Mucosa of descending colon (tissue), 3 donors: ENCODE measurements at places on chromosomes 16 and 17. TPM values are rescaled to one million over a fixed set of nuclear protein-coding genes. Genes with fewer than 3 reads are reported as not detected.
A peak's percentile ranks its signal among the peaks of the same experiment; 100 is the strongest.

DNA sequence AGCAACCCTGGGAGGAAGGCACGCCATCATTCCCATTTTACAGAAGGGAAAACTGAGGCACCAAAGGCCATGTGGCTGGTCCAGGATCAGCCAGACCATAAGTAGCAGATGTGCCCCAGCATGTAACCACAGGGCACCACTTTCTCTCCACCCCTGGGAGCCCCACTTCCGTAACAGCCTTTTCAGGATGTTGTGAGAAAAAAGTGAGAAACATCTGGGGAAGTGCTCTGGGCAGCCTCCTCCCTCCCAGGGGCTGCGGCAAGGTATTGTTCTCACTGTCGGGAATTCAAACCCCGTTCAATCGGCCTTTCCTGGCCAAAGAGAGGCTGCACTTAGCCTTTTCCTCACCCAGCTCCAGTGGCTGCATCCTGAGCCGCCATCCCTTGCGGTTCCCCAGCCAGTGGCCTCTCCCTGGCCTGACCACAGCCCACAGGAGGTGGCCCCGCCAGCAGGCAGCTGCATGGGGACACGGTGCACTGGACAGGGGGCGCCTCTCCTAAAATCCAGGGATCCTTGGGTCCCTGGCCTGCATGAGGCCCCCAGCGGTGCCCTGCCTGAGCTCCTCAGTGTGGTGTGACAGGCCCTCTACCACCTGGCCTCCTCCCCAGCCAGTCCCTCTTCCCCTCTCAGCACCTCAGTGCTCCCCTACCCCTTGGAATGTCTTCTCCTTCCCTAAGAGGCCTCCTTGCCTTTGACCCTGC is 5.7 kb upstream of the CDH5 start:
- DNase-seq: no peak

GRCh38 chr16:63363738-63364137 is 1327.5 kb upstream of the CDH8 start:
- DNase-seq: no peak

DNA sequence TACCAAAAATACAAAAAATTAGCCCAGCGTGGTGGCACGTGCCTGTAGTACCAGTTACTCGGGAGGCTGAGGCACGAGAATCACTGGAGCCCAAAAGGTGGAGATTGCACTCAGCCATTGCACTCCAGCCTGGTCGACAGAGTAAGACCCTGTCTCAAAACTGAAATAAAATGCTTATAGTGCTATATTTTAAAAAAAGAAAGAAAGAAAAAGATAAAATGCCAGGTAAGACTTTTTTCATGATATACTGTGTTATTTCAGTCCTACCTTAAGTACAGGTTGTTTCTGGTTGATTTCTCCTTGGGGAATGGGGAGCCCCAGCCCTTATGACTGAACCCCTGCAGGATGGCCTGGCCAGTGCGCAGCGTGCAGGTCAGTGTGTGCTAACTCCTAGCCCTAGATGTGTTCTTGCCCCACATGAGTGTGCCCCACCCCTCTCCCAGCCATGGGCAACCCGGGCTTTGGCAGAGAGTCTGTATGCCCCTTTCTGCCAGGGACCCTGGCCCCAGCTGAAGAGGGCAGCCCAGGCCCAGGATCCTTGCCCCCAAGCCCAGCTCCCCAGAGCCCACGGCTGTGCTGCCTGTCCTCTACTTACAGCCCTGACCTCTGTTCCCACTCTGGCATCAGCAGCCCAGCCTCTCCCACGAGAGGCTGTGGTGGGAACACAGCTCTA is 1.3 kb downstream of the CNGB1 start:
- DNase-seq: no peak

DNA sequence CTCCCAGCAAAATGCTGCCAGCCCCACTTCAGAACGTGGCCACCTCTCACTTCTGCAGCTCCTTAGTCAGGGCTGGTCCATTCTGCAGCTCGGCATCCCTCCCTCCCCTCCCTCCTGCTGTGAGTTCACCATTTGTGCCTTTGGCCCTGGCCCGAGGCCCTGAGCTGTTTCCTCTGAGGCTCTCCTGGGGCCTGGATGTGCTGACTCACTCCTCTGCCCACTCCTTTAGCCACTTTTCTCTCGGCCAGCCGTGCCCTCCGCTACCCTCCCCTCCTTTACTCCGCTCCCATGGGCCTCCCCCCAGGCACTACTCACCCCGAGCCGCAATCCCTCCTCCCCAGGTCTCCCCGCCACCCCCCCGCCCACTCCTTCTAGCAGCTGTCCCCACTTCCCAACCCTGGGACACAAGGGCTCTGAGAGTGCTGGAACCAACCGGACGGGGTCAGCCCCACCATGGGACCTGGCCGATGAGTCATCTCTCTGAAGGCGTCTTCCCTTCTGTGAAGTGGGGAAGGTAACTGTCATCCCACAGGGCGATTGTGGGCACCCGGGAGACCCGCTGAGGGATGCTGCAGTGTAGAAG is 11.5 kb downstream of the KCNG4 start:
- DNase-seq: peak; percentile 35

- DNase-seq: no peak
Observed at GRCh38 chr17:73541111-73541510, 103.1 kb downstream of the SDK2 start.

DNA sequence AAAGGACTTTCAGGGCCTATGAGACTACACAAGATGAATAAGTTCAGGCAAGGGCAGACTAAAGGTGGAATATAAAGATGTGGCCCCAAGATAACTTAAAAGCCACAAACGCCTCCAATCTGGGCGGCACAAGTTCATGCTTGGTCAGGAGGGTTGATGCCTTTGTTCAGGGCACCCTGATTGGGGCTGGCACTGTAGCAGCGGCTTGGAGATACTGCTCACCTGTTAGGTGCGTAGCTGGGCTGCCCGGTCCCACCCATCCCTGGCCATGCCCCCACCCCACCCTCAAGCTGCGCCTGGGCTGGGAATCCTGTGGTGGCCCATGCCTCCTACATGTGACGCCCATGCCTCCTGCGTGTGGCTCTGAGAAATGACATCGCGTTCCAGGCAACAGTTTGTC is 12.5 kb upstream of the SLC13A2 start:
- DNase-seq: no peak

- DNase-seq: no peak
Observed at GRCh38 chr16:50835358-50836060, 93.6 kb downstream of the CYLD start.

GRCh38 chr16:23104032-23104955 is 45.0 kb downstream of the USP31 start:
- peak; percentile 26 for DNase-seq

GRCh38 chr16:53945996-53946395 is 242.0 kb downstream of the FTO start:
- DNase-seq: no peak

DNA sequence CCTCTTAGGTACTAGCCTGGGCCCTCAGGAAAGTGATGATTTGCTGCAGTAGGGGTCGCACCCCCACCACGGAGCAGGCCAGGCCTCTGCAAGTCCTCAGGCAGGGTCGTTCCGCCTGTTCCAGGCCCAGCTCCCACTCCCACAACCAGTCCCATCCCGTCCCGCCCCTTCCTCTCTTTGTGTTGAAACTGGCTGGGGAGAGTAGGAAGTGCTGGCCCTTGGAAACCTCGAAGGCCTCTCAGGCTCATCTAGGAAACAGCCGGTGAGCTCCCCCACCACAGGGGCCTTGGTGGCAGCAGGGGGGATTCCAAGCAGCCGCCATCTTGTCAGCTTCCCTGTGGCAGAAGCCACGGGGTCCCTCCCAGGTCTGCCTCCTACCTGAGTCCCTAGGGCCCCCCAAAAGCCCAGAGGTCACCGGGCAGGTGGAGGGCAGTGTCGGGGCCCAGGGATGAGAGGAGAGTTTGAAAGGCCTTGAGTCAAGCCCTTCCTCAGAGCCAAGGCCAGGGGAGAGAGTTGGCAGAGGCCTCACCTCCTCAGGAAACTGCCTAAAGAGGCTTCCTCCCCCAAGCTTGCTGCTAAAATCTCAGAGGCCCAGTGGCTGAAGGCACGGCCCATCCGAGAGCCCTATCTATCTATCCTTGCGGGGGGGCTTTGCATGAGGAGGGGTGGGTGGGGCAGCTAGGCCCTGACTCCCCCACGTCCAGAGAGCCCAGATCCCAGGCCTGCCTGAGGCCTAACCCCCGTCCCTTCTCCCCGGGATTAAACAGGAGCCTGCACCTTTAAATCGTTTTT is 22.2 kb downstream of the MMP15 start:
- no peak for DNase-seq

DNA sequence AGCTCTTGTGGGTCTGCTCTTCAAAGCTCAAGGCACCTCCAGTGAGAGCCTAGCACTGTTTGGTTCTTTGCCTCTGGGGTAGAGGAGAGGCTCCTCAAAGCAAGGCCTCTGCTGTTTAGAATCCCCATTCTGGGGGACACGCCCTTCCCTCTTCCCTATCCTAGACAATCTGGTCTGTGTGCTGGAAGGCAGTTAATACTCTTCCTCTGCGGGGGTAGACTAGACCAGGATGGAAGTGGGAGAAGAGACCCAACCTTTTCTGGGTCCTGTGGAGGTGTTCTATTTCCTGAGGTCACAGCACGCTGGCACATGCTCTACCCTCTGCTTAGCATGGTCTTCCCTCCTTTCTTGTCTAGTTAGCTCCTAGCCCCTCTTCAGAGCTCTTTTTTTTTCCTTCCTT is 7.7 kb downstream of the ERAL1 start:
- no peak for DNase-seq

DNA sequence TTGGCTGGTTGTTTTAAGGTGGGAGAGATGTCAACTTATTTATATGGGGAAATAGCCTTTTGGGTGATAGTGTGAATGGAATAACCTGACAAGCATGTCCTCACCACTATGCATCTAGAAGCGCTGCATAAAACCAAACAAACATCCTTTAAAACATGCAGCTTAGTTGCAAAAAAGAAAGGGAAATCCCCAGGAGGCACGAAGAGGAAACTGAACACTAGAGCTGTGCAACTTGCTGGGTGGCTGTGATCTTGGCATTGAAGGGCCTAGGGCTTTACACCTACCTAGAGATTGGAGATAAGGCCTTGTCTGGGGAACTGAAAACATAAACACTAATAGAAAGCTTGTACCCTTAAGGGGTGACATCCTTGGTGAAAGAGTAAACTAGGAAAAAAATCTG is 7.3 kb downstream of the C16orf54 start:
- DNase-seq: no peak

DNA sequence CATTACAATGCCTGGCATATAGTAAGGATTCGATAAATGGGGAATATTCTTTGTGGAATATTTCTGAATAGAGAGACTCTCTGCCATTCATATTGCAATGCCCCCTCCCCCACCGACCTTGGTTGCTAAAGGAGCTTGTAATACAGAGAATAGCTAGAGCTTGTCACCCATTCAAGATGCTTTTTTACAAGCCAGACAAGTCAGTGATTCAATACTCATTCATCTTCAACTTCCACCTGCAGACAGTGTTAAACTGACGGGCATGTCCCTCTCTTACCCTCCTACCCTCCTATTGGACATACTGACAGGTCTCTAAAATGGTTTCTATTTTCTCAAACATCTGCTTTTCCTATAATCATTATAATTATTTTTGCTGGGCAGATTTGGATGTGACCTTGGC is 257.4 kb downstream of the KCNJ2 start:
- DNase-seq: no peak

DNA sequence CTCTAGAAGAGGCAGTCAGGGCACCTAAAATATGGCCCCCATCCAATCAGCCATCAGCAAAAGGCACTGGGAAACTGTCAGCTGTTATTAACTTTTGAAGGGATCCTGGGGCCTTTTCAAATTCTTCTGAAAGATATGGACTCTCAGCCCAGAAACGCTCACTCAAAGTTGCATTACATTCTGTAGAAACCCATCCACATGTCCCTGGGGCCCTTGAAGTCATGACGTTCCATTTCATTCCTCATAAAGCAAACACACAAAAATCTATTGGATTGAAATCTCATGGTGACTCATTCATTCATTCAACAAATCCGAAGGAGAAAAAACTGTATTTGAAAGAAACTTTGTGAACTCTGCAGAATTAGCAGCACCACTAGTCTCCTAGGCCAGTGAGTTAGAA is 215.3 kb downstream of the C16orf95 start:
- DNase-seq: no peak

DNA sequence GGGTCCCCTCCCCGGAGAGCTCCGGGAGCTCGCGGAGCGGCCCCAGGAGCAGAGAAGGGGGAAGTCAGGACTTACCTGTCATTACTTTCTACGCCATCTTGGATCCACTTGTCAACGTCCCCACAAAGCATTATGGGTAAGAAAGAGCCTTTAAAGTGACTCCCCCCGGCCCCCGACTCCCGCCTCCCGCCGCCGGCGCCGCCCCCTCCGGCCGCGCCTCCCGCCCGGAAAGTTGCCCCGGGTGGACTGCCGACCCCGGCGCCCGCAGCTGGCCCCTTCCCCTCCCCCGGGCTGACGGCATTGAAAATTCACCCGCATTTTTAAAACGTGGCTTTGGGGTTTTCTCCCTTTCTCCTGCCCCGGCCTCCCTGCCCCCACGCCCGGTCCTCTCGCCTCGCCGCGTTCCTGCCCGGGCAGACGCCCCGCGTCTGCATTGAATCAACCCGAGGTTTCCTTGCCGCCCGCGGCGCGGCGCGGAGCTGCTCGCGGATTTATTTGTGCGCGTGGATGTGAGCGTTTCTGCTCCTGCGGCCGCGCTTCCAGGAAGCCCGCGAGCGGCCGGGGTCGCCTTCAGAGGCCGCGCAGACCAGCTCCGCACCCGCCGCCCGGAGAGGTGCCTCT is at the start of gene HELZ:
TSS of gene HELZ (minus strand) at position 124 of the 621 bp plus-strand sequence. CDS start 26,392 bp downstream, outside the sequence.
- DNase-seq: peak; percentile 82

- no peak for DNase-seq
Observed at GRCh38 chr17:74921769-74922168, 1.3 kb downstream of the USH1G start.

GRCh38 chr16:85019659-85020245 is 7.8 kb upstream of the KIAA0513 start:
- DNase-seq: peak; percentile 68

- no peak for DNase-seq
Observed at GRCh38 chr17:75403131-75403530, 2.3 kb downstream of the GRB2 start.

DNA sequence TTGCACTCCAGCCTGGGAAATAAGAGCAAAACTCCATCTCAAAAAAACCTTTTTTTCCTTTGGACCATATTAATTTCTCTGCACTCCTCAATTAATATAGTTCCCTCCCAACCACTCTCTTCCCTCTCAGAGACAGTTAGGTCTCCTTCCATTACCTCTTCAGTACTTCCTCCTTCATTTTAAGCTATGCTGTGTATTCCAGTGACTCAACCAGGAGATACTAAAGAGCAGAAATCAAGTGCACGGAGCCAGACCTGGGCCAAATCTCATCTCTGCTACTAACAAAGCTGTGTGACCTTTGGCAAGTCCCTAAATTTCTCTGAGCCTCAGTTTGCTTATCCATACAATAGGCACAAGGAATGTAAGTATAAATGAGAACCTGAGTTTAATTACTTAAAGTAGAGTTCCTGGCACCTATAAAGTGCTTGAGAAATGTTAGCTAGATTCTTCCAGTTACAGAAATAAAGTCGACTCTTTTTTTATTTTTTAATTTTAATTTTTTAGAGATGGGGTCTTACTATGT is 8.5 kb downstream of the PECAM1 start:
- no peak for DNase-seq

GRCh38 chr16:56614549-56614991 is 6.2 kb downstream of the MT2A start:
- no peak for DNase-seq

The OR2C1 gene
- 0.22 TPM for total RNA-seq

The ALOX12 gene
- 0.26 TPM for total RNA-seq

The PLXDC1 gene
- total RNA-seq: 2.4 TPM

The KRTAP2-3 gene
- not detected for total RNA-seq

The CDH8 gene
- total RNA-seq: 0.16 TPM

The TK2 gene
- 14.4 TPM for total RNA-seq

The RPL19 gene
- 1,315 TPM for total RNA-seq
